Natural killer cell (primary cell): ENCODE measurements at places on chromosomes 12 and 14. TPM values are rescaled to one million over a fixed set of nuclear protein-coding genes. Genes with fewer than 3 reads are reported as not detected.

- no peak for DNase-seq
Measured at GRCh38 chr12:112710414-112710813, 81.1 kb upstream of the RPH3A start.

Gene TRHDE
- 0.33 TPM for total RNA-seq

DNA sequence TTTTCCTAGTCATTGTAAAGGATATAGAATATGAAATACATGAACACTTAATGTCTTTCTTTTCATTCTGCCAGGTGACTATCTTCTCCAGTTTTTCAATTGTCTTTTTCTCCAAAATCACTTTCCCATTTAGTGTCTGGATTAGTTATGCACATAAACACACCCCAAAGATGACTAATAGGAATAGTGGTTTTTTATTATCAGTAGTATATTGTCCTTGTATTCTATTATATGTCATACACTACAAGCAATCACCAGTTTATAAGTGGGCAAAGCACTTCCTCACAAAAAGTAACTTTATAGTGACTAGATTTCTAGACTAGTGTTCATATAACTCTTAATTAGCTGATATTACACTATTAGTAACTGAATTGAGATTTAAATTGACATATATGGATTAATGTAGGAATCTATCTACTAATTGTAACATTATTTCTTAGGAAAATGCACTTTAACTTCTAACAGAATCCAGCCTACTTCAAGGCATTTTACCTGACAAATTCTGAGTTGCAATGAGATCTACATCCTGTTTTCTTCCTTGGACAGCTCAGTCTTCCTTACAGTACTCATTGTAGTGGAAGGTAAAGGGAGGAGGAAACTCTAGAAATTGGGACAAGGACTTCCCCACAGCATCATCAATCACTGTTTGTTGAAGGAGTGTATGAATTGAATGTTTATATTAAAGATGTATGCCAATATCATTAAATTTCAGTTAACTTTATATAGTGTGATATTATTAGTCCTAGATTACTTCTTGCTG is 186.1 kb upstream of the GARIN2 start:
- DNase-seq = no peak

DNA sequence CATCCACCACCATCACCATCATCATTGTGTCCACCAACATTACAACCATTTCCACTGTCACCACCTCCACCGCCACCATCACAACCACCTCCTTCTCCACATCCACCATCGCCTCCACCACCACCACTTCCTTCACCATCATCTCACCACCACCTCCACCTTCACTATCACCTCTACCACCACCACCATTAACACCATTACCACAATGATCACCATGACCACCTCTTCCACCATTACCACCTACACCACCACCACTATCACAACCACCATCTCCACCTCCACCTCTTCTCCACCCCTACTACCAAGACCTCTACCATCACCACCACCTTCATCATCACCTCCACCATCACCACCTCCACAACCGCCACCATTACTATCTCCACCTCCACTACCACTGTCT is 16.4 kb downstream of the ISCU start:
- no peak for DNase-seq

Gene CLEC9A
- not detected for total RNA-seq

GRCh38 chr14:81208489-81208888 is 12.3 kb downstream of the GTF2A1 start:
- no peak for DNase-seq

DNA sequence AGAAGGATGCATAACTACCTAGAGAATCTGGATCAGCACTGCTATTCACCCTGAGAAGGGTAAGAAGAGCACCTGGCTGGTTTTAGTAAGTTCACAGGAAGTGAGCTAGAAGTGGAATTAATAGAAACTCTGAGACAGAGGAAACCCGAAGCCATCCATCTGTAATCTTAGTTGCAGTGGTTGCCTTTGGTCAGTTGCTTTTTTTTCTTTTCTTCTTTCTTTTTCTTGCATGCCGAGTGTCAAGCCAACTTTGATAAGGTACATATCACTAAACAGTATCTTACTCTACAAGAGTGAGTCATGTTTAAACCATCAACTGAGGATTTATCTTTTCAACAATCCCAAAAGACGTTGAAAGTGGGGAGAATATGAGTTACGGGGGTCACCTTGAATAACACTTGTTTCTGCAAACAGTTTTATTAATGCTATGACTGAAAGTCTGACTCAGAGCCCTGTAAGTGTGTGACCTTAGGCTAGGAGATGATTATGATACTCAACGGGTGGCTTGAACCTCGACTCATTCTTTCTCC is 26.7 kb downstream of the C12orf75 start:
- no peak for DNase-seq

DNA sequence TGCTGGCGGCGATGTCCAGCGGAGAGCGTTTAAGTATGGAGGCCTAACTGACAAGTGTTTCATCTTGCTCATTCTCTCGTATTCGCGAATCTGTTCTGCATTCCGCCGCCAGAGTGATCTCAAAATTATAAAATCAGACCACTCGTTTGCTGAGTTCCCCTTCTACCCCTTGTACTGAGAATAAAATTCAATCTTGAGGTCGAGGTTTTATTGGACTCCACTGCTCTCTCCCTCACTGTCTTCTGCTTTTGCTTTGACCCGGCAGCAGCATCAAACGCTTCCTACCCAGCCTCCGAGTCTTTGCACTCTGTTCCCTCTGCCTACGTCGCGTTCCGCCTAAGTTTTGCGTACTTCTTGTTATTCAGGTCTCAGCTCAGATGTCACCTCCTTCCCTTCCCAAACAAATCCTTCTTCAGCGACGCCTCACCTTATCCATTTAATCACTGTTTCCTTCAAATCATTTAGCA is 462 bp downstream of the KNTC1 start:
- no peak for DNase-seq

GRCh38 chr12:117878605-117879004 is 90.2 kb downstream of the KSR2 start:
- no peak for DNase-seq

GRCh38 chr12:24561882-24562770 is 386.8 kb downstream of the BCAT1 start:
- DNase-seq = no peak

Gene CLEC14A
- total RNA-seq = not detected

Gene PZP
- total RNA-seq = not detected

DNA sequence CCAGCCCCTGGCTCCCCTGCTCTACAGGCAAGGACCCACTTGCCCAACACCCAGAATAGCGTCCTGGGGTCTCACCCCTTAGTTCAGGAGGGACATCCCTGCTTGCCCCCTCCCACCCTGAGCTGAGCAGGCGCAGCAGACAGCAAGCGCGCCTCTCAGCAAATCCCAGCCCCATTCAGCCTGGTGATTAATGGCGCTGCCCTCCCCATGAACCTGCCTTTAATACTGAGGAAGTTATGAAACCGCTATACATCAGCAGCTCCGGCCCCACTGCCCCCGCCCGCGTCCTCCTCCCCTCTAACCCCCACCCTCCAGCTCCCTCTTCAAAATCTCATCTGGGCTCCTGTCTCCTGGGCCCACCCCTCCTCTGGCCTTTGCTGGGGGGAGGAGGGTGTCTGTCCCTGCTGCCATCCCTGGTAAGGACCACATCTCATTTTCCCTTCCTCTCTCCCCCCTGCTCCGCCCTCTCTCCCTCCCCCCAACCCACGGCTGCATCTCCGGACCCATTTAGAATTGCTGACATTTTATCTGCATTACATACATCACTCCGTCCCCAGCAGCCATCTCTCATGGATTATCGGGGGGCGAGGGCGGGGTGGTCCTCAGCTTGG is 7.1 kb upstream of the SMUG1 start:
- no peak for DNase-seq

- no peak for DNase-seq
Measured at GRCh38 chr14:77763978-77764377, 3.0 kb upstream of the SNW1 start.

Gene RAD51B
- 28.1 TPM for total RNA-seq
